Esophagus muscularis mucosa (tissue), 4 donors: ENCODE measurements at places on chromosomes 4 and X.
A peak's percentile ranks its signal among the peaks of the same experiment; 100 is the strongest.

GRCh38 chr4:7371210-7371941 lies 63.4 kb downstream of the PSAPL1 start:
- no peak for DNase-seq

DNA sequence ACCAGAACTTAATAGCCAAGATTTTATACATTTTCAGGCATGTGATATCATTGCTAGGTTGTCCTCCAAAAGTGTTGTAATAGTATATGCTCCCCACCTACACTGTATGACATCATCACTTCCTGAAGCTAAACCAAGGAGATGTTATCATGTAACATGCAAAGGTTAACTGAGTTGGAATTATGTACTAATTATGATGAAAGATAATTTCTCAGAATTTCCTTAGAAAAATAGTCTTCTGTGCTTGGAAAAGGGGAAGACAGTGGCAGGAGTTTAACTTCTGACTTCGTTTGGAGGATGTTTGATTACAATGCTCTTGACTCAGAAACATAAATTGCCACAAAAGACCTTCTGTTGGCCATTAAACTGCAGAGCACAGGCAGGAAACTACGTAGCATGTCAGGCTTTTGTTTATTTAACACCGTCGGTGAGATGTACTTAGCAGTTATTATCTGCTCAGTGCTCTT lies 83.6 kb upstream of the GUCY1A1 start:
- no peak for DNase-seq

DNA sequence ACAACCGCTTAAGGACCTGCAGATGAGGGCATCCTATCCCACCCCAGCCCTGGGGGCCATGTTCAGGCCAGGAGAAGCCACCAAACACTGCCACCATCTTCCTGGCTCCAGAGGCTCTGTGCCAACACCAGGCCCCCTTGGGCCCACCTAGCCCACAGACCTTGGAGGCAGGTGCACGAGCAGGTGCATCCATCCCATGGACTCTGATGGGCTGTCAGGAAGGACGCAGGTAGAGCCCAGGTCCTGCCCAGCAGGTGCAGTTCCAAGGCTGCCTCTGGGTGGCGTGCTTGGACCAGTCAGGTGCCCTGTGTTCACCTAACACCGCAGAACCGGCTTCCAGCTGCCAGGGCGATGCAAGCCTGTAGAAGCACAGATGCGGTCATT lies 22.8 kb upstream of the PDE6B start:
- no peak for DNase-seq

DNA sequence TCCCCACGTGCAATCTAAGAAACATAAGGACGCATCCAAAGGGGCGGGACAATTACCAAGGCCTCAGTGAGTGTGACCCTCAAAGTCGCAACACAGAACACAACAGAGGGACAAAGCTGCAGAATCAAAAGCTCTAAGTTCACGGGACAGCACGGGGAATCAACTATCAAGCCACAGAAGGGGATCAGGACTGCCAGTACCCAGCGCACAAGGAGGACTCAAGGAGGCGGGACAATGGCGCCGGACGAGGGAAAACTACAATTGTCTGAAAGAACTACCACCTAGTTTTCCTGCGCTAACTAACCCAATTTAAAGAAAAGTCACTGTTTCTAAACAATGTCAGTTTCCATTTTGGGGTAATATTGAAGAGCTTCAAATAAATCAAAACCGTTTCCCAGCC lies 1.3 kb downstream of the FAM53A start:
- DNase-seq = no peak

DNA sequence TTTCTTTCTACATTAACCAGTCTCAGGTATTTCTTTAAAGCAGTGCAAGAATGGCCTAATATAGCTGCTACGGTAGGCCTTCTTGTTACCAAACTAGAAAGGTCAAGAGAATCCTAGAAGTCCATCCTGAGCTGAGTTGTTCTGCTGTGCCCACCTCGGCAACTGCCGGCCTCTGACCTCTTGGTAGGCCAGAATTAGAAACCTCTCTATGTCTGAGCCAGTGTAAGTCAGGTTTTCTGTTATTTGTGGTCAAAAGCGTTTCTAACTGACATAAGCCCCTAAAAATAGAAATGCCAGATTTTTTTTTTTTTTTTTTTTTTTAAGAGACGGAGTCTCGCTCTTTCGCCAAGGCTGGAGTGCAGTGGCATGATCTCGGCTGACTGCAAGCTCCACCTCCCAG lies 43.1 kb downstream of the SOWAHB start:
- no peak for DNase-seq

GRCh38 chr4:100042235-100042634 lies 92.2 kb upstream of the H2AZ1 start:
- no peak for DNase-seq

- no peak for DNase-seq
Measured at GRCh38 chr4:150886597-150886996, 128.5 kb downstream of the LRBA start.

- DNase-seq = no peak
Measured at GRCh38 chr4:104501290-104501689, 6.6 kb upstream of the CXXC4 start.

GRCh38 chr4:17493619-17494018 lies 18.3 kb downstream of the QDPR start:
- DNase-seq = no peak

DNA sequence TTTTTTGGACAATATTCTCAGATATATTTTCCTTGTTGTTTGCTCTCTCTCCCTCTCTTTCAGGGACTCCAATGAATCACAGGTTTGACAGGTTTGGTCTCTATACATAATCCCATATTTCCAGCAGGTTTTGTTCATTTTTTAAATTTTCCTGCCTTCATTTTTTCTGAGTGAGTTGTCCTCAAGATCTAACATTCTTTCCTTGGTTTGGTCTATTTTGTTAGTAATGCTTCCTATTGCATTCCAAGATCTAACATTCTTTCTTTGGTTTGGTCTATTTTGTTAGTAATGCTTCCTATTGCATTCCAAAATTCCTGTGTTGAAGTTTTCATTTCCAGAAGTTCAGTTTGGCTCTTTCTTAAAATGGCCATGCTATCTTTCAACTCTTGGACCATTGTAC lies 45.3 kb upstream of the ZMAT1 start:
- no peak for DNase-seq

DNA sequence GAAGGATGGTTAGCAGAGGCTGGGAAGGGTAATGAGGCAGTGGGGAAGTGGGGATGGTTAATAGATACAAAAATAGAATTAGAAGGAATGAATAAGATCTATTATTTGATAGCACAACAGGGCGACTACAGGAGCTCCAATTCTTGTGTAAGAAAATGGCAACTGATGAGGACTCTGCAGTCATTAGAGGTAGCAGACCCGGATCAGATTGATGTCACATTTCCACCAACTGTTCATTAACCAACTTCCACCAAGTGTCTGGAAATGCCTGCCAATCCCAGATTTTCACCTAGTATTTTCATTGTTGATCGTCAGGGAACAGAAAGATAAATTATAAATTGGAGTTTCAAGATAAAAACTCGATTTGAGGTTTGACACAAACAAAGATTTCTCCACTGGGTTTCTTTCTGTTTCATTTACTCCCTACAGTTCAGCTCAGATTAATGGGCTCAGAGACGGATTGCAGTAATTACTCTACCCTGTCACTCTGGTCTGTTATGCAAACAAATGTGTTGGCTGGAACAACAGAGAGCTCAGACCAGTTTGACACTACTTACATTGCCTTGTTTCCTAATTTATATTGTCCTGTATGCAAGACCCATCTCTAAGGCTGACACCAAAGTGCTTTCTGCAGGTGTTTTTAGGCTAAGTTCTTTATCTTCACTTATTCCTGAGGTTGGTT lies 909.2 kb upstream of the PRKX start:
- no peak for DNase-seq

- DNase-seq = no peak
Measured at GRCh38 chr4:104722467-104722866, 227.8 kb upstream of the CXXC4 start.

- no peak for DNase-seq
Measured at GRCh38 chr4:125389713-125390112, 75.0 kb downstream of the FAT4 start.

GRCh38 chr4:10272511-10272910 lies 155.9 kb upstream of the WDR1 start:
- DNase-seq = no peak

DNA sequence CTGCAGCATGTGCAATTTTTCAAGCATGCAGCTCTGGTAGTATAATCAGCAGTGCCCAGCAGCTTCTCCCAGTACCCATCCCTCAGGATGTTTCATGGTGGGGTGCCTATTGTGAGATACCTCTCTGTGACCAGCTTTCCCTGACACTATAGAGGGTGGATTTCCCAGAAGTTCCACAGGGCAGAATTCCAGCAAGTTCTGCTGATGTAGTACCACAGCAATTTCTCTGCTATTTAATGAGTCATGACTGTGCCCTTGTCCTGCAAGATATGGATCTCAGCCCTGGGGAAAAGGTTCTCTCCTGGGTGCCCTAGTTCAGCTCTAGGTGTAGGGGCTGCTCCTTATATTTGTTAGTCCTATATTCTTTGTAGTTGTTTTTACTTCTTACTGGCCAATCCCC lies 174.8 kb downstream of the ENOX2 start:
- no peak for DNase-seq

DNA sequence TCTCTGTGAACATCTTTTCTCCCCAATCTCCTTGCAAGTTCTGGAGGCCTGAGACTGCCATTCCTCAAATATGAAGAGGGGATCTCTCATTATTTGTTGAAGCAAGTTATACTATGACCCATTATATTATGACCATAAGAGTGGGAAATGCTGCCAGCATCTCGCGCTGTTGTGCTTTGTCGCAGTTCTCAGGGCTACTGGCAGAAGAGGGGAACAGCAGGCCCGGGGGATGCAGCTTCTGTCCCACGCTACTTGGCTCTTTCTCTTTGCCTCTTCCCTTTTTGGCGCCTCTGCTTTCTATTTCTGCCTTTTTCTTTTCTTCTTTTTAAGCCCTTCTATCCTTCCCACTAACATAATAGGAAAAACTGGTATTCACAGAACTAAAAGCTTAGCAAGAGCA lies 64.2 kb downstream of the GEMIN8 start:
- DNase-seq = no peak

GRCh38 chr4:51858605-51859202 lies 15.8 kb downstream of the DCUN1D4 start:
- peak; percentile 29 for DNase-seq

DNA sequence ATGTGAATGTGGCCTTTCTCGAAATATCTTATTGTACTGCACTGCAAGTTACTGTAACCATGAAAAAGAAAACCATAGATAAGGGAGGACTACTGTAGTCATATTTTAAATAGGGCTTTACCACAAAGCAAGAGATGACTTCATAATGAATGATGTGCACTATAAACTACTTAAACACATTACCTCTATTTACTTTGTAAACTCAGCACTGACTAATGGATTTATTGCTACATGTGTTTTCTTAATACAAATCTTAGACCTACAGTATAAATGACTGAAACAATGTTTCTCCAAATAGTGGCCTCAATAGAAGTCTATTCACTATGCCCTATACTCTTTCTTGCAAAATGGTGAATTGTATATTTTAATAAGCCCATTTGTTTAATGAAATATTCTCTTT lies 61.1 kb downstream of the HDX start:
- DNase-seq = no peak

DNA sequence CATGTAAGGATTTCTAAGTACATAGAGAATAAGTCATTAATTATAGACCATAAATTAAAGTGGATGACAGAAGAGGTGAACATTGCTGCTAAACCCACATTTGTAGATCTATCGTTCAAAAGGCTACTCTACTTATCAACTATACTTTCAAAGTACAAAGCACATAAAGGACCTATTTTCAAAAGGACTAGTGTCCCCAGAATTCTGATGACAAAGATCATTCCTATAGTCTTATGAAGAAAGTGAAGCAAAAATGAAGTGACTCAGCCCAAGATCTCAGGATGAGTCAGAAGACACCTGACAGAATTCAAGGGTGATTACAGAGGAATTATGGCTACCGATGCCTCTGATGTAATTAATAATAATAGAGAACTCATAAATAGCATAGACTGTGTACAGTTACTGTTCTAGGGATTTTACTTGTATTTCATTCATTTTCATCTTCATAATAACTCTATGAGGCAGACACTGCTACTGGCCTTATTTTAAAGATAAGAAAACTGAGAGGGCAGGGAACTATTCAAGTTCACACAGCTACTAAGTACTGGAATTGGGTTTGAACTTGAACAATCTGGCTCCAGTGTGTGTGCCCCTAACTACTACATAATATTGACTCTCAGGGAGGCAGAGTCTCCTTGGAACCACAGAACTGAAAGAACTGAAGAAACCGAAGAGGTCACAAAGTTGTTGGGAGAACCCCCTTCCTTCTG lies 17.1 kb downstream of the USP46 start:
- DNase-seq = no peak

GRCh38 chr4:133969202-133969848 lies 232.3 kb downstream of the PABPC4L start:
- DNase-seq = no peak

DNA sequence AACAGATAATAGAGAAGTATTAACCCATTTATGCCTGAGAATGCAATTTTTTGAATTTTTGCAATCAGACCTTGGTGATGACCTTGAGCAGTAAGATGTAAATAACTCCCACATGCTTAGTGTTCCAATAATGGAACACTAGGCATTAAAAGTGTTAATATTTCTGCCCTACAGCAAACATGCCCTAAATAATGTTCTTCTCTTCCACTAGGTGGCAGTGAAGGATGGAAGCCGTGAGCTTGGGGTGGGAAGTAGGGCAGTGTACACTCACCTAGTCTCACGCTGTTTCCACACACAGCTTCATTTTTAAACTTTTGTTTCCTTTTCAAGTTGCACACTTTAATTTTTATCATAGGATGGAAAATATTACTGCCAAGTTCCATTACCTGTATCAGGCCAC lies 613.1 kb upstream of the HS3ST1 start:
- DNase-seq = no peak

GRCh38 chr4:123452616-123453015 lies 56.0 kb downstream of the SPRY1 start:
- DNase-seq = no peak

DNA sequence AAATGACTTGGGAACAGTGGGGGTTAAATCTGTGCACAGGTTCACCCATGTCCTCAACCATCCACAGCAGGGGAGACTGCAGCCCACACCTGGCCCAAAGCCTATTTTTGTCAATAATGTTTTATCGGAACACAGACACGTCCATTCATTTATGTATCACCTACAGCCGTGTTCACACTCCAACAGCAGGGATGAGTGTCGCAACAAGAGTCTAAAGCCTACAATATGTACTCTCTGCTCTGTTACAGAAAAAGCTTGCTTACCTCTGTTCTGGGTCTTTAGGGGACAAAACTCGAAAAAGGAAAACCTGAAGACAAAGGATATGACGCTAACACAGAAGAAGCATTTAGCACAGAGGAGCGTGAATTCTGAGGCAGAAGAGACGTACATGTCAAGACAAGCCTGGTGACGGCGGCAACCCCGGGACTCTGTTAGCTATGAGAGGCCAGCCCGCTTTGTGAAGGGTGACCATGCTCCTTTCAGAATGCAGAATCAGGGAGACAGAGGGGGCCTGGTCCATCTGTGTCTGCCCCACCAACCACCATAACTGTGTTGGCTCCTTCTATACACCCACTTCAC lies 45.5 kb downstream of the AFAP1 start:
- no peak for DNase-seq

GRCh38 chrX:140507982-140508305 lies 3.1 kb upstream of the SOX3 start:
- no peak for DNase-seq

- DNase-seq = no peak
Measured at GRCh38 chr4:18366892-18367291, 345.3 kb upstream of the LCORL start.

- DNase-seq = no peak
Measured at GRCh38 chr4:42646999-42647541, 9.8 kb downstream of the ATP8A1 start.
